Naive B cell (primary cell): ENCODE measurements at places on chromosomes 1 and 21. TPM values are rescaled to one million over a fixed set of nuclear protein-coding genes. Genes with fewer than 3 reads are reported as not detected.

- peak; percentile 91 for DNase-seq
These were observed 65.9 kb downstream of the PIK3CD start for GRCh38 chr1:9717193-9718005.

DNA sequence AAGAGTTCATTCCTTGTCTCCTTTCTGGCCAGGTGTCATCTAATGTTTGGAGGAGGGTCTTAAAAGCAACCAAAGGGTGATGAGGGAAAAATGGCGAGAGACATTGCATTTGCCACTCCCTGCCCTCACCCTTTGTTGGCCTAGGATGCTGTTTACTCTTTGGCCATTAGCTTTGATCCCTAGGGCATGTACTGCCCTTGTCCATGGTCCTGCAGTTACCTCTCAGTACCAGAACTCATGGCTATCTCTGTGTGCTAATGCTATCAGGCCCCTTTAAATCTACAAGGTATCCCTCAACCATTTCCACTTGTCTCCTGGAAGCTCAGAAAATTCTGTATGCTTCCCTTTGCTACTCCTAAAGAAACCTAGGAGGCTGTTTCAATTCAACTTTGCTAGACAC, 424.8 kb upstream of the PLXNA2 start:
- no peak for DNase-seq

GRCh38 chr1:38115682-38116202, 69.1 kb upstream of the POU3F1 start:
- DNase-seq = no peak

The SOX13 gene
- not detected for polyA plus RNA-seq
